T-helper 2 cell (primary cell): ENCODE measurements at places on chromosomes 2 and 18.

DNA sequence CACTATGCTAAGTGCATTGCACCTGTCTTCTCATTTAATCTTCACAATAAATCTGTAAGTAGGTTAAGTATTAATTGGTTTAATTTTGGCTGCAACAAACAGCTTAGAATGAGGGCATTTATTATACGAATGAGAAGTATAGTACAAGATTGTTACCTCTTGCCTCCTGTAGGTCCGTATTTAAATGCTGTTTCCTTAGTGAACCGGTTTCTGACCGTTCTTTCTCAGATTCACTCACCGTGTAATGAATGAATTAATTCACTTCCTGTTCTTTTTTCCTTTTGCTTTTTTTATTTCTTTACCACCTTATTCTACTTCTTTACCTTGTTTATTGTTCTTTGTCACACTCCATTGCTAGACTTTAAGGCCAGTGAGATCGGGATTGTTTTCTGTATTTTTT, 153.8 kb upstream of the RASGRP3 start:
- peak; percentile 78 for DNase-seq

- DNase-seq: no peak
These were observed 259.3 kb upstream of the KCNJ3 start for GRCh38 chr2:154439156-154439555.

- no peak for DNase-seq
These were observed 78.6 kb downstream of the HAUS1 start for GRCh38 chr18:46182633-46183358.

DNA sequence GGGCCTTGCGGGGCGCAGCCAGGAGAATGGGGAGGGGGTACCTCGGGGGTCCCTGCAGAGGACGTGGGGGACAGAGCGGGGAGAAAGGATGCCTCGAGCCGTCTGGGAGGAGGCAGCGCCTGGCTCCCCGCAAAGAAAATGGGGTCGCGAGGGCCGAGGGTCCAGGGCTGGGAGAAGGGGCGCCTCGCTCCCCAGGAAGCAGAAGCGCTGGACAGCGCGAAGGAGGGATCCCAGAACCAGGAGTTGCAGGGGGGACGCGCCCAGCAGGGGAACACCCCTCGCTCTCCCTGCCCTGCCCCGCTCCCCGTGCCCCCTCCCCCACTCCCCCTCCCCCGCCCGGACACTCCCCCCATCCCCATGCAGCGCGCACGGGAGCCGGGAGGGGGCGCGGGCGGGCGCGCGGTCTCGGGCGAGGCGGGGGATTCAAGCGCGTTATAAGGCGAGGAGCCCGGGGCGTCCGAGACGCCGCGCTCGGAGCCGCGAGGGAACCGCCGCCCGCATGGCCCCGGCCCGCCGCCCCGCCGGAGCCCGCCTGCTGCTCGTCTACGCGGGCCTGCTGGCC, at the start of gene ERFE:
Gene ERFE (plus strand): TSS at position 462 of the 562 bp plus-strand sequence. CDS start 38 bp downstream, at position 500.
- DNase-seq: no peak

- peak; percentile 41 for DNase-seq
These were observed 27.7 kb downstream of the SMAD7 start for GRCh38 chr18:48922801-48923730.

- DNase-seq: peak; percentile 90
These were observed 47.0 kb downstream of the CHRNA1 start for GRCh38 chr2:174717273-174717672.

DNA sequence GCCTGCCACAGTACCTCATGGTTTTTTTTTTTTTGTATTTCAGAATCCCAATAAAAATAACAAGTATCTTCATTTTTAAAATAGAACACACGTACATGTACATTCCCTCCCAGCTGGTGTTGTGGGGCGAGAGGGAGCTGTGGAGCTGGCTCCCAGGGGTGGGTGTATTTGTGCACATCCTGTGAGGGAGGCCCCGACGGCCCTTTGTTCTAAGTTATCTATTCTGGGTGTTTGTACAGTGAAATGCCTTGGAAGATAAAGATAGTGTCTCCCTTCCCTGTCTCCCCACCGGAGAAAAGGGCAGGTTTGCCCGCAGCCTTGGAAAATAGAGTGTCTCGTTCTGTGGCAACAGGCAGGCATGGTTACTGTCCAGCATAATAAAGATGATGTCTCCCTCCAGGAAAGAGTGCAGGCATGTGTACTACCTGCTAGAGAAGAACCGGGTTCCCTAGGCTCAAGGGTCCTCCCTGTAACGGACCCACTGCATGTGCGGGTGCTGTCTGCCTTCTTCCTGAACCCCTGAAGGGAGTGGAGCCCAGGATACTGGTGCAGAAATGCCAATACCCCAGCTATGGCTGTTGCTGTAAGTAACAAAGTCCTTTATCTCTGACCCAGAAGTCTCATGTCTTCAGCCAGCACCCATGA, 12.1 kb upstream of the ALLC start:
- DNase-seq: no peak

- peak; percentile 37 for DNase-seq
These were observed 97.6 kb downstream of the WDR7 start for GRCh38 chr18:56748698-56749268.

DNA sequence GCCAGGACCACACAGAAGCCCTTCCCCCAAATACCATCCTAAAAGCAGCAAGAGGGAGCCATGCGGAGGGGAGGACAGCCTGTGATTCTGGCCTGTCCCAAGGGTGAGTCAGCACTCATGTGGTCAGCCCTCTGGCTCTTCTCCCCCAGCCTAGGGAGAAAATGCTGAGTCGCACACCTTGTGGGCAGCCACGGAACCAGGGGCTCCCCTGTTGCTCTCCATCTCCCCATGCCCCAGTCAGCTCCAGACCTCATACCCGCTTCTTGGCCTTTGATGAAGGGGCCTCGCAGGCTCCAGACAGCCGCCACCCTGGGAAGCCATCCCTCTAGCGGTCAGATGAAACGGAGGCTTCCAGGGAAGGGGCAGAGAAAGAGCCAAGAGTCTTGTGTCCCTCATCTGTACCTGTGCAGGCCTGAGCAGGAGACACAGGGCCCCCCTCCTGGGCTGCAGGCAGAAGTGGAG, 181.3 kb upstream of the SIX2 start:
- DNase-seq: no peak

GRCh38 chr2:217905896-217906295, 96.9 kb downstream of the TNS1 start:
- no peak for DNase-seq

DNA sequence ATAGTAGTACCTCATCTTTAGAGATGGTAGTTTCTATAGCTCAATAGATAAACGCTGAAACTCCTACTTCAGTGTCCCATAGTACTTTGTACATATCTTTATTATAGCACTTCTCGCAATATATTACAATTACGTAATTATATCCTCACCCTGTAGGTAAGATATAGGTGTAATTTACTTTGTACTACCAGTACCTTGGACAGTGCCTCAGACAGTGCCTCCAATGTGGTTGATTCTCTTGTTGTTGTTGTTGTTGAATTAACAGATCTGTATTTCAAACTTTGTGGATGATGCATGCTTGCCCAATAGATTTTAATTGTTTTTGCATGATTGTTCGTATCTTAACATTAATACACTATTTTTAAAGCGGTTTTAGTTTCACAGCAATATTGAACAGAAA, 188.6 kb downstream of the ARL6IP6 start:
- DNase-seq: no peak

DNA sequence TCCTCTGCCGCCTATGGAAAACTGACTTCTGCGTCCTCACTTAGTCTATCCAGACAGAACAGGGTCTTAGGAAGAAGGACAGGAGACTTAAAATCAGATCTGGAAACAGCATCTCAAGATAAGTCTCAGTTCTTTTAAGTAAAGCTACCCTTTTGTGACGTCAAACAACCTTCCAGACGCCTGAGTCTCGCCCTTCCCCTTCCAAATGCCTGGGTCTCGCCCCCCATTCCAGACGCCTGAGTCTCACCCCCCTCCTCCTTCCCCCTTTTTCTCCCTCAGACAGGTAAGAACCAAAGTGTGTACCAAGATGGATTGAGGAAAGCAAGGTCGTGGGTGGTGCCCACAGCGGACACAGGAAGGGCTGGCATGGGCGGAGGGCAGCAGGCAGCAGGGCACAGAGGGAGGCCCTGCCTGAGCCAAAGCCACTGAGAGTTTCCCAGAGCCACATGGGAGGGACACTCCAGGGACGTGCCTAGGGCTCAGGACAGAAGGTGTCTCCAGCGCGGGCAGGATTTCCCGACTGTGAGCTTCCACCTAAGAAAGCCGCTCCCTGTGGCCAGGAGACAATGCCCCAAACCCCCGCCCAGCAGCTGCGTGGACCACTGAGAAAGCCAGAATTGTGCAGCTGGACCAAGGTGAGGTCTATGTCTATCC, 51.3 kb downstream of the ANKMY1 start:
- no peak for DNase-seq

GRCh38 chr18:49752095-49752457, 61.3 kb downstream of the ACAA2 start:
- no peak for DNase-seq

DNA sequence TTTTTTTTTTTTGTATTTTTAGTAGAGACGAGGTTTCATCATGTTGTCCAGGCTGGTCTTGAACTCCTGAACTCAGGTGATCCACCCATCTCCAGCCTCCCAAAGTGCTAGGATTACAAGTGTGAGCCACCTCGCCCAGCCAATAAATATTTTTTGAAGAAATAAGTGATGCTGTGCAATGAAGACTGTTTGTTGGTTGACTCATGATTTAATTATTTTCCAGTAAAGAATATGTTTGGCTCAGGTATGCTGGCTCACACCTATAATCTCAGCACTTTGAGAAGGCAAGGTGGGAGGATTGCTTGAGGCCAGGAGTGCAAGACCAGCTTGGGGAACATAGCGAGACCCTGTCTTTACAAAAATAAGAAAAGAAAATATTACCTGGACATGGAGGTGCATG, 41.8 kb upstream of the LPIN2 start:
- no peak for DNase-seq

DNA sequence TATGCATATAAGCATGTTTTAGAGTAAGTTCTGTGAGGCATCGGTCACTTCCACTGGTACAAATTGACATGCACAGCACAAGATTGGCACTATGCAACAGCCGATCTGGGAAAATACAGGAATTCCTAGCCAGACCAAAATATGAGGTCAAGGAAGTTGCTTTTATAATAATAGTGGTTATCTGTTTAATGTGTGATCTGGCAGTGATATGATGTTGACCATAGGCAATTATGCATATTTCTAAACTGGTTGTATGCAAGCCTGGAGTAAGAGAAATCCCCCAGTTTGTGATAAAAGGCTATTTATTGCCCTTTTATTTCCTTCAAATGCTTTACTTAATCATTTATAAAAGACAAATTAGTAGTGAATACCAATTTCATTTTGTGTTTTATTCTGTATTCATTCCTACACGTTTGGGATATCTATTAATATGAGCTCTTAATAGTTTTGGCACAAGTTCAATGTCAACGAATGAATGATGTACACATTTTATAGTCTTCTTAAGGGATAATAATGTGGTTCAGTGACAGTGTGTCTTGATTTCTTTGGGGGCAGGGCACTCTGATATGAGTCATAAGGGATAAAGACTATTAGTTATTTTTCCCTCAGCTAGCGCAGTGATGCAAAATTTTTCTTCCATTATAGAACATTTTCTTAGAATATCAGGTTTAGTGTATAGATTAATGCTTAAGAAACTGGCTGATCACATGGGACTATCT, 34.7 kb upstream of the ZEB2 start:
- no peak for DNase-seq
